ENCODE measurements at places on chromosomes 6 and 20. TPM values are rescaled to one million over a fixed set of nuclear protein-coding genes. Genes with fewer than 3 reads are reported as not detected.

DNA sequence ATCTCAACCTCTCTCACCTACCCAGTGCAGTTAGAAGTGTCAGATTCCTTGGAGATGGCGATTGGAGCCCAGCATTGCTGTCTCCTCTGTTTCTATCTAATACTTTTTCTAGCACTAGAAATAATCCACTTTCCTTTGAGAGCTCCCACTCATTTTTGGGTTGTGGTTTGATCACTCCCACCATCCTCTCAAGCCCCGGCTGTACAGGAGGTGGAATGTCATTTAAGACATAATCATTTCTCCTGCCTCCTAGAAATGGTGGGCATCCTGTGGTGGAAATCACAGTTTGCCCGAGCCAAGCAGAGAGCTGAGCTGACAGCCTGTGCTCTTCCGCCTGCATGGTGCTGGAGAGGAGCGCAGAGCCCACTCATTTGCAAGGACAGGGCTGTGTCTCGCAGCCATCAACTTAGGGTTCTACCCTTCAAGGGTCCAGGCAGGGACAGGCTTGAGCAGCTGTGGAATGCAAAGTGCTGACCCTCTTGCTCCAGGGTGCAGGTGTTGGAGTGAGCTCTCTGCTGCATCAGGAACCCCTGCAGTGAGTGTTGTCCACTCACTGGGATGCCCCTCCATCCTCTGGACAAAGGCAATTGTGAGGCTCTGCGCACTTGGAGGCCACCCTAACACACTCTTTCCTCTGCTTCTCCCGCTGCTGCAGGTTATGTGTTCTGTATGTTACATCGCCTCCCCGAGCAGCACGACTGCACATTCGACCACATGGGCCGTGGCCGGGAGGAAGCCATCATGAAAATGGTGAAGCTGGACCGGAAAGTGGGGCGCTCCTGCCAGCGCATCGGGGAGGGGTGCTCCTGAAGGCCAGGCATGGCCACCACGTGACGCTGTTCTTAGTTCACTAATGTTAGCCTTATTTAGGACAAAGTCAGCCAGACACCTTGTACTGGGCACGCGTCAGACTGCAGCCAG lies 332.3 kb downstream of the ZFAND3 start:
- no peak for DNase-seq

DNA sequence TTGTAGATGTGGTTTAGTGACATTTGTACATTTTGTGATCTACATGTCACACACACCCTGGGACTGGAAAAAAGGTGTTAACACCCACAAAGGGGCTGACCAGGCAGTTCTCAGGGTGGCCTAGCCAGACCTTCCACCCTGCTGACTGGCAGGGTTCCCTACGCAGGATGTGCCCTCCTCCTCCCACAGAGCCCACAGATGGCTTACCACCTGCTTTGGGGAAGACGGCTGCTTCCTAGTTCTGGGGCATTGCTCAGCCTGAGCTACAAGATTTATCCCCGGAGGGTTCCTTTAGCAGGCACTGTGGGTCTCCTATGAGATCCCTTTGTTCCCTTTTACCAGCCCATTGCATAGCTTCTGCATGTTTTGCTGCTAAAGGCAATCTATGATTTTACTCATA lies 35.1 kb downstream of the SNAP25 start:
- DNase-seq: no peak

The ARMC12 gene
- not detected for total RNA-seq

- DNase-seq: no peak
Observed at GRCh38 chr6:111727041-111727440, 121.4 kb upstream of the TRAF3IP2 start.

The PEX6 gene
- total RNA-seq: 24.1 TPM

- DNase-seq: no peak
Observed at GRCh38 chr6:166775180-166775922, 148.3 kb upstream of the RPS6KA2 start.

GRCh38 chr6:150070236-150070818 lies 1.4 kb upstream of the ULBP3 start:
- no peak for DNase-seq

DNA sequence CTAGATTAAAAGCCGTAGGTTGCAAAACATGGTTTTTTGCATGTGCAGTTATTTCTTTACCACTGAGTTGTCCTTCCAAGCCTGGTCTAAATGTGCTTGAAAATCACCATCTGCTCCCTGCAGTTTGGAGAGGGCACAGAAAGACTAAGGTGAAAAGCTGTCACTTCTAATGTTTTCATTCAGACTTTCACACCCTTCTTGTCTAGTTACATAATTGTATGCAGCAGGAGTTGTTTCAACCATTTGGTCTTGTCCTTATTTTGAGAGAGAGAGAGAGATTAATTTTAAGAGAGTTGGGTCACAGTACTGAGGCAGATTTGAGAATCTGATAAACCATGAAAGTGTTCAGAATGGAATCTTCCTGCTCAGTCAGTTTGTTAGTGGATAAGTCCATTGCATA lies 82.5 kb downstream of the ARID1B start:
- no peak for DNase-seq

DNA sequence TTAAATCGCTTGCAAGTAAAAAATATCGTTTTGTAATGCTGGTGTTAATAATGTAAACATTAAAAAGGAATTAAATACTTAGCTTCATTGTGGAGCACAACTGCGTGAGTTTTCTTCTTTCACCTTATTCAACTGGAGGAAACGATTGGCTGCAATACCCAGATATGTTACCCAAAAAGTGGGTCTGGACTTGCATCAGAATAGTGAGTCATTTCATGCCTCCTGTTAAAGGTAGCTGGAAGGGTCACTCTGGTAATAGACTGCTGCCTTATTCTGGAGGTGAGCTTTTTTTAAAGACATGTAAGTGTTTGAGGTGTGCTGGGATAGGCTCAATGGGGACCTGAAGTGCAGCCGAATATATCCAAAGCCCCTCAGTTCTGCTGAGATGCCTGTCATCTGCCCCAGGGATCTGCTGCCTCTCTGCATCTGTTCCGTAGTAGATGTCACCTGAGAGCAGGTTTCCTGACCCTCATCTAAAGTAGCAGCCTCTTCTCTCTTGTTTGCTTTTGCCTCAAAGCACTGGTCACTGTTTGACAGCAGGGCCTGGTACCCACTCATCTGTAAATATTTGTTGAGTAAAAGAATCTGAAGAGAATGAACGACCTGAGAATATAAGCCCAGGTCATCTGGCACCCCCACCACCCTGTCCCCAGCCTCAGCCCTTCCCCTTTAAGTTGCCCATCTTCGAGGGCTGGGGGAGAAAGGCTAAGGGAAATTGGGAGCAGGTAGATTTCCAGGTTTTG lies 5.6 kb upstream of the UQCC2 start:
- no peak for DNase-seq

DNA sequence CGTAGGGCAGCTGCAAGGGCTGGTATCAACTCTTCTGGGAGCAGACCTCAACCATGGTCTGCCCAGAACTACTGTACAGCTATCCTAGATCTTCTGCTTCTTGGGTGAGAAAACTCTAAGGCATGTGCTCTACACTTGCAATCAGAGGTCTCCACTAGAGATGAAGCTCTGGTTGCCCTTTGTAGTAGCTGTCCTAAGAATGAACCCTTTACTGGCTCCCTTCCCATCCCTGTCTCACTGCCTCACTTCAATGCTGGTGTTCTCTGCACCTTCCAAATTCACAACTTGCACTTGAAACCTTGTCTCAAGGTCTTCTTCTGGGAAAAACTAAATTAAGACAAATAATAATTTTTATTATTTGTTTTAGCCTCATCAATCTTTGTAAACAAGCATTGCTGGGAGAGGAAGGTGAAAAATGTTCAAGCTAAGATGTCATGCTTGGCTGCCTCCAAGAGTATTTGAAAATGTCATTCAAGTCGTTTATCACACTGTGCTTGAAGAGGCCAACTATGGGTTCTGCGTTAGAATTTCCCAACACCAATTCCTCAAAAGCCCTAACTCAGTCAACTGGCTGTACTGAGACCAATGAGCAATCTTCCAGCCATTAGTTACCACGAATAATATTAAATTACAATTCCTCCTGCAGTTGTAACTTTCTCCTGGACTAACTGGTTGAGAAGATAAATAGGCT lies 255.7 kb upstream of the PRND start:
- no peak for DNase-seq

The PFDN4 gene
- total RNA-seq: 21.9 TPM

GRCh38 chr6:36604090-36605060 lies 10.2 kb downstream of the SRSF3 start:
- DNase-seq: no peak

GRCh38 chr6:136822046-136822375 lies 381 bp upstream of the PEX7 start:
- DNase-seq: no peak

The PTCRA gene
- not detected for total RNA-seq

GRCh38 chr6:137820952-137821351 lies 46.1 kb upstream of the TNFAIP3 start:
- no peak for DNase-seq

The RBPJL gene
- total RNA-seq: not detected

DNA sequence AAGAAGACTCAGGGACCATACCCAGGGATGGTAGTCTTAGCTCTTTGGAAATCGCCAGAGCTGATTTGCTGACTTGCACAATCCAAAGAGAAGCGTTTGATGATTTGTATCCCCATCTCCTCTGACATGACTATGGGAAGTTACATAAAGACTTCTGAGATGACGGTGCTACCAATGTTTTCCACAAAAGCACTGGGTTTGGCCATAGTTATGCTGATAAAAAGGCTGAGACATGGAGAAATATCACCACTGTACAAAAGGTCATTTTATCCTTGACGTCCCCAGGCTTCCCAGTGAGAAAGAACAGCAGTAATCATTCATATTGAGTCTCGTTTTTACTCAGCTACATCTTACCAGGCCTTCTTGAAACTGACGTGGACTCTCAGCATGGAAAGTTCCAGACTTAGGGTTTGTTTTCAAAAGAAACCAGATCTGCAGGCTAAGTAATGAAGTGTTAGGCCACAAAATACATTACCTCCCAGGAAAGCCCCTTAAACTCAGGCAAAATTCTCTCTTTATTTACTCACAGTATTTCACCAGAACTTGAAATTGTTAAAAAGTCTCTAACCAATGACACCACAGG lies 370.3 kb upstream of the JARID2 start:
- DNase-seq: no peak

GRCh38 chr20:13199279-13199678 lies 21.8 kb upstream of the ISM1 start:
- no peak for DNase-seq

The ENPP5 gene
- 5.4 TPM for total RNA-seq

The CDH26 gene
- 0.27 TPM for total RNA-seq

DNA sequence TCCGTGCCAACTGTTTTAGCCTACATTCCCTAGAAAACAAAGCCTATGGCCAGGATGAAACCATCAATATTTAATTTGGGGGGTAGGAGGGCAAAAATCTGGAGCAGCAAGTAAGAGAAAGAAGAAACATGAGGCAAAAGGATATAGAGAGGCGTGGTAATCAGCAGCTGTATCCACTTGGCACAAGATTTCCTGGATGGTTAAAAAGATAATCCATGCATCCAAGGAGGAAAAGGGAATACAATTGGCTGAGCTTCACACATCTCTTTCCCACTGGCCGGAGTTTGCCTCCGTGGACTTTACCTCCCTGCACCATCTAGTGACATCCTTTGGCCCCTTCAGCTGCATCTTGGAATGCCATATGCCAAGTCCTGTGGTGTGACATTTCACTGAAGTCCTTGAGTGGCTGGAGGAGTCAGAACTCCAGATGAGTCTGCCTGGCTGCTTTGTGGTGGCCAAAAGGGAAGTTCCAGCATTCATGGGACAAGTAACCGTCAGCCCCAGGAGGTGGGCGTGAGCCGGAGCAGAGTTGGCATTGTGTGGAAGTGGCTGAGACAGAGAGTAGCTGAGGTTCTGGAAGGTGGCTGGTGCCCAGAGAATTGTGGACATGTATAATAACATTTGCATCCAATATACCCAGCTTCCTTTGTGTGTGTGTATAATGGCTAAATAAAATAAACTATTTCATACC lies 13.7 kb upstream of the TMX4 start:
- no peak for DNase-seq

The CFB gene
- 2.5 TPM for total RNA-seq

DNA sequence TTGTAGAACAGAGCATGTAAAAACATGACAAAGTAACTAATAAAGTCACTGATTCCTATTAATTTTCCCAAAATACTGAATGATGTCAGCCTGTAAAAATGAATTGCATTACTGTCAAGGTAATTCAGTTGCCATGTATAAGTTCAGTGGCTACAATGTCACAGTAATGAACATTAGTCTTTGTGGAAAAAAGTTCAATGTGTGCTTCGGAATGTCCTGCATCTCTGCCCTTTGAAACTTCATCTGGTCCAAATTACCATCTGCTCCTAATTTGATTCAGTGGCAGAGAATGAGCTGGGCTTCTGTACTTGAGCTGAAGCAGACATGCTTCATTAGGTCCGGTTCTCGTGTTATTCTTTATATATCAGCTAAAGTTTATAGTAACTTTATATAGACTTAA lies 567.4 kb downstream of the COL12A1 start:
- no peak for DNase-seq

DNA sequence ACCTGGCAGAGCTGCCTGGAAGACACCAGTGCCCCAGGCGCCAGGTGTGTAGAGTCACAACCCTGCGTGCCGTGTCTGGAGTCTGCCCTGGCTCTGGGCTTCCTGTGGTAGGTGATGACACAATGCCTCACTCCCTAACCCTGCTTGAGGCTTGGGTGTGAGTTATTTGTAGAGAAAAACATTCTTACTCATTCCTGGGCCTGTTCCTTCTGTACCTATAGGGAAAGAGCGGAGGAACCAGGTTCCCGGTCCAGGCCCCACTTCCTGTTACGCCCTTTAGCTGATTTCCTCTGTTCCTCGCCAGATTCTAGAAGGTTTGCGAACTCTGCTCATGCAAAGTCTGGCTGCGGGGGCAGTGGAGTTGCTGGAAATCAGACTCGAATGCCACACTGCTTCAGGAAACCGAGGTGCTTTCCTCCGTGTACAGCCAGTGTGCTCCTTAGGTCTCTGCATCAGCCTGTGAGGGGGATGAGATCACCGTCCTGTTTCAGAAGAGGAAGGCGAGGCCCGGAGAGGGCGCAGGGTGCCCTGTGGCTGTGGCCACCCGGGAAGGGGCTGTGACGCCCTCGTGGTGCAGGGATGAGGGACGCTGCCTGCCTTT lies 67.1 kb upstream of the DUSP22 start:
- no peak for DNase-seq

GRCh38 chr20:38685853-38686473 lies 38.3 kb upstream of the SLC32A1 start:
- no peak for DNase-seq

GRCh38 chr20:48578397-48579098 lies 249.3 kb downstream of the PREX1 start:
- DNase-seq: no peak

DNA sequence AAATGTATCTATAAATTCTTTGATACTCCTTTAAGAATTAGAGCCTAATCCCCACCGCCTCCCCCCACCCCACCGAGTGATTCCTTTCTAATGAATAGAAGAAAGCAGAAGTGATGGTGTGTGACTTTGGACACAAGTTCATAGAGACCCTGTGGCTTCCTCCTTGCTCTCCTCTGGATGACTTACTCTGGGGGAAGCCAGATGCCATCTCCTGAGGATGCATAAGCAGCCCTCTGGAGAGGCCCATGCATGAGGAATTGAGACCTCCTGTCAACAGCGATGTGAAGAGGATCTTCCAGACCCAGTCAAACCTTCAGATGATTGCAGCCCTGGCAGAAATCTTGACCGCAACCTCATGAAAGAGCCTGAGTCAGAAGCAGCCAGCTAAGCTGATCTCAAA lies 21.1 kb downstream of the AHCY start:
- no peak for DNase-seq
